Caki2 (cell line): ENCODE measurements at places on chromosomes 5 and 9. TPM values are rescaled to one million over a fixed set of nuclear protein-coding genes. Genes with fewer than 3 reads are reported as not detected.

Gene FGF18
- 3.6 and 9.5 TPM in 2 replicates for total RNA-seq

Gene C9orf153
- total RNA-seq, result not detected in 2 replicates

Gene TAL2
- not detected in 2 replicates for total RNA-seq

Gene PCSK1
- not detected in 2 replicates for total RNA-seq

Gene SLC36A3
- not detected in 2 replicates for total RNA-seq

Gene MORN5
- not detected in 2 replicates for total RNA-seq

Gene NRARP
- total RNA-seq, result 0.17 and 2.0 TPM in 2 replicates

Gene ENTPD2
- not detected in 2 replicates for total RNA-seq

Gene KIAA1191
- total RNA-seq, result 103 and 141 TPM in 2 replicates

Gene PLCXD3
- total RNA-seq, result 0.03 and 0.07 TPM in 2 replicates

Gene CCNO
- 3.6 and 5.4 TPM in 2 replicates for total RNA-seq

Gene OR1J2
- not detected in 2 replicates for total RNA-seq

Gene C5orf46
- not detected in 2 replicates for total RNA-seq

Gene HNRNPH1
- 48.8 and 52.9 TPM in 2 replicates for total RNA-seq

Gene PPP1R26
- 30.4 and 32.4 TPM in 2 replicates for total RNA-seq

Gene SELENOP
- total RNA-seq, result not detected in 2 replicates

Gene MCC
- 0.20 and 2.9 TPM in 2 replicates for total RNA-seq

Gene TMEM215
- total RNA-seq, result not detected in 2 replicates

Gene PLAC8L1
- not detected in 2 replicates for total RNA-seq

Gene NPDC1
- total RNA-seq, result 31.8 and 45.1 TPM in 2 replicates

Gene NR4A3
- not detected in 2 replicates for total RNA-seq

Gene LVRN
- not detected in 2 replicates for total RNA-seq

Gene ZBTB34
- 3.4 and 4.1 TPM in 2 replicates for total RNA-seq

Gene ZNF608
- 23.9 and 24.7 TPM in 2 replicates for total RNA-seq

Gene NR6A1
- total RNA-seq, result 0.64 and 1.3 TPM in 2 replicates

Gene SPINK6
- not detected in 2 replicates for total RNA-seq
